Natural killer cell (primary cell): ENCODE measurements at places on chromosomes 16 and 17. TPM values are rescaled to one million over a fixed set of nuclear protein-coding genes. Genes with fewer than 3 reads are reported as not detected.

The RNF222 gene
- 0.35 TPM for total RNA-seq

The SLC35G6 gene
- total RNA-seq = not detected

GRCh38 chr17:17941015-17941414 is 31.2 kb downstream of the TOM1L2 start:
- DNase-seq = no peak

DNA sequence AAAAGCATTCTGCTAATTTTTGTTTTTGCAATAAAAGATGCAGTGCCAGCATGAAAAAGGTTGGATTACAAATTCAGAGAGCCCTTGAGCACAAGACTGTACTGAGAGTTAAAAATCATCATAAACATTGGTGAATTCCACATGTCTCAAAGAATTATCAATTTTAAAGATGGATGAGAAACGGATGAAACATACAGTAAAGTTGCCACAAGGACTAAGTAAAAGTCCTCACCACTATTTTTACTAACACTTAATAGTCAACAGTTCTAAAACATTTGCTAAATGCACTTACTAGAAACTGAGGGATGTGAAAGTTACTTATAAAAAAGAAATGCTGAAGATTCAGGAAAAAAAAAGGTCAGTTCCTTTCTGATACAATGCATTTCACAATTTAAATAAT is 25.8 kb upstream of the NACA2 start:
- DNase-seq = no peak

- no peak for DNase-seq
Observed at GRCh38 chr16:20243731-20244281, 83.5 kb downstream of the GP2 start.

The PPP1R27 gene
- not detected for total RNA-seq

- DNase-seq = peak; percentile 57
Observed at GRCh38 chr16:1310832-1311200, 1.4 kb downstream of the UBE2I start.

The PABPN1L gene
- not detected for total RNA-seq

DNA sequence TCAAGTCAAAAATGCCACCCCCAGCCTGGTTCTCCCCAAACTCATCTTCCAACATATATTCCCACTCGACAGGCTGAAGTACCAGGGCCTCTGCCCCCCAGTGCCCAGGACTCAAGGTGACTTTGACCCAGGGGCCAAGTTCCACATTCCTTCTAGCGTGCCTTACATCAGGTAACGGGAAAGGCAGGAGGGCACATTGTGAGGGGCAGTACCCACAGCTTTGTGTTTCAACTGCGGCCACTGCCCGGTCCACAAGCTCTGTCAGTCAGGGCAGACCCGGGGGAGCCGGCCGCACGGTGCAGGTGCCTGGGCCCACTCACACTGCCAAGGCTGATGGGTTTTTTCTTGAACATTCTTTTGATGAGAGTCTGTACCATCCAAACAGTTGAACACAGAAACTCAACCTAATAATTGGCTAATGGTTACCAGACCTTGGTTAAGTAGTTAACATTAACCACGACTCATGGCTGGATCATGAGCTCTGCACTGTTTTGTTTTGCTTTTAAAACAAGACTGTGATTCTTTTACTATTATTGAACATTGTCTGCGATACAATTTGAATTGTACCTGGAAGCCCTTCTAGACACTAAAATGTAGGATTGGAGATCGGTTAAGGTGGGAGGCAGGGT is 17.6 kb downstream of the ACE start:
- DNase-seq = no peak

The USH1G gene
- not detected for total RNA-seq

DNA sequence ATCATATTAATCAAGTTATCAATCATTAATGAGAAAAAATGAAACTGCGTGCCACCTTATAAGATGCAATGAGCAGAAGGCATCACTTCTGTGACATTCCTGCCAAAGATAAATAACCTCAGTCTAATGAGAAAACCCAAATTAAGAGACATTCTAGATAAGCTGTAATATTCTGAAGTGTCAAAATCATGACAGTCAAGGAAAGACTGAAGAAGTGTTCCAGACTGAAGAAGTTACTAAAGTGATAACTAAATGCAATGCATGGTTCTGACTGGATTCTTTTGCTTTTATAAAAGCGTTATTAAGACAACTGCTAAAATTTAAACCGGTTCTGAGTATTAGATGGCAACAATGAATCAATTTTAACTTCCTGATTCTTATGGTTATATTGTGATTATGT is 30.9 kb downstream of the BRIP1 start:
- DNase-seq = no peak

DNA sequence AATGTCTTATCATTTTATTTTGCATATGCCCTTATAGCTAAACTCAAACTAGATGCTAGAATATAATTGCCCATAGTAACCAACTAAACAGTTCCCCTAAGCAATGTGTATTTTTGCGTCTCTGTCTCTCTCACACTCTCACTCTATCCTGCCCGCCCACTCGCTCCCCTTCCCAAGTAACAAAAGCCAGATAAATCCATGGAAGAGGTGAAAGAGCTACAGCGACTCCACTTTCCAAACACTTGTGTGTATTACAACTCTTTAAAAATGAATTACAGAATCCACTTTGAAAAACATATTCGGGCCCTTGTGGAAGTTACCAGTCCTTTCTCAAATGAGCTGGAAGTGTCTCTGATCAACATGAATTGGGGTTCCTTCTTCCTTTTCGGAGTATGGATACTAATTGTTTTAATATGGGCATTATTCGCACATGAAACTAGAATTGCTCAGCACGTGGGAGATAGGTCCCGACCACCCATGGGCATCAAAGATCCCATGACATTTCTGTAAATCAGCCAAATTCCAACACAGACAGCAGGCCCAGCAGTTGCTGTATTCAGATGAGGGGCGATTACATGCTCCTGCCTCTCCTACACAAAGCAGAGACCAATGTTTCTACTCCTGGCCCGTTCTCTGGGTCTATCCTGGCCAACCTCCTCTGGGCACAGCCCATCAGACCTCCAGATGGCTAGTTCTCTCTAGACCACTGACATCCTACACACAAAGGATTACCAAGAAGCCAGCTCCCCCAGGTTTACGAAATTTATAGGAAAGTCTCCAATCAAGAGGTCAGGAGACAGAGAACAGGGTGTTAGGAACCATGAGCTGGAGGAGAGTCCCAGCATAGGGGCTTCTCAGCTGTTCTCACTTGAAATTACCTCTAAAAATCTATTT is 121.5 kb downstream of the ZFHX3 start:
- DNase-seq = no peak

The KIF19 gene
- 6.1 TPM for total RNA-seq

The TBX6 gene
- total RNA-seq = 0.98 TPM

GRCh38 chr16:27242868-27243590 is 25.5 kb downstream of the NSMCE1 start:
- DNase-seq = no peak

The CCL2 gene
- not detected for total RNA-seq

DNA sequence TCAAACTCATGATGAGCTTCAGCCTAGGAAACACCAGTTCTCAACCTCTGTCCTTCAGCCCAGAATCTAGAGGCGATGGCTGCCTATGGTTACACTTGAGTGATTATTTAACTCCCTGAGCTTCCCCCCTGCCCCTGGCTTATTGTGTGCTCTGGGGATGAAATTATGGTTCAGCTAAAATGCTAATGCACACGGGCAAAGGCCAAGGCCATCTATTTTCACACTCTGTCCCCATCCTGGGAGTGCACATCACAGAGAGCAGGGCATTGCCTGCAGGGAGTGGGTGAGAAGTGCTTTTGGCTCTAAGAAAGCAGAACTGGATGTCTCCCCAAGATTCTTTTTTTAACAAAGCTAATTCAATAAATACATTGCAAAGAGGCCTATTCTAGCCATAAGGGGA is 21.6 kb upstream of the CACNG5 start:
- no peak for DNase-seq

GRCh38 chr17:62191390-62192361 is 126.6 kb upstream of the MED13 start:
- no peak for DNase-seq

- DNase-seq = no peak
Observed at GRCh38 chr17:80428796-80429195, 13.8 kb downstream of the ENDOV start.

DNA sequence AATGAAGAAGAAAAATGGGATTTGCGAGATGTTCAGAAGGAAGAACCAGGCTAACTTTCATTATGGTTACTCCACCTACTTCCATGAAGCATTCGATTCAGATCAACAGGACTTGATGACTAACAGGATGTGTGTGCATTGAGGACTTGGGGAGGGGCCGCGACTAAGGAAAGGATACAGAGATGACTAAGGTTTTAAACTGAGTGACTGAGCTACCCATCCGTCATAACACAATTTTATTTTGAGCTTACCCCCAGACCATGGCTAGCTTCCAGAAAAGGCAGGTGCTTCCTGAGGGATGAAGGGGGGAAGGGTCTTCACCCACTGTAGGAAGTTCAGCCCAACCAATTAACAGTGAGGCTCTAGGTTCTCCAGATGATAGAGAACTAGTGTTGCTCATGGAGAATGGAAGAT is 2.5 kb upstream of the CDYL2 start:
- peak; percentile 39 for DNase-seq

The ZG16 gene
- total RNA-seq = not detected

The CRHR1 gene
- total RNA-seq = not detected

The GAST gene
- total RNA-seq = not detected

The RMI2 gene
- total RNA-seq = 0.83 TPM

The KRTAP1-1 gene
- not detected for total RNA-seq

The BTBD17 gene
- total RNA-seq = not detected

DNA sequence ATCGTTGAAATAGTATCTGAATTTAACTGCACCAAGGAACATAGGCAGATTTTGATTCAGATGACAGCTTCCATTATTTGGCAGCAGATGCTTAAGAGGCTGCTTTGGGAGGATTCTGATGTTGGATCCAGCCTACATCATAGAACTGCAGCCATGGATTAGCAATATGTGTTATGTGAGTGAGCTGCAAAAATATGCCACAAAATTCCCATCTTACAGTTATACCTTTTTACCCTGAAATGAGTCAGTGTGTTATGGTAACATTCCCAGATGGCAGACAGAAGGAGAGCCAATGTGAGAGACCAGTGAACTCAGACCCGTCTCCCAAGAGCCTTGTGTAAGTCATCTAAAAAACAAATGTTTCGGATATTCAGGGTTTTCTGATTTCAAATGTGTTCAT is 206.1 kb downstream of the CDH13 start:
- no peak for DNase-seq

DNA sequence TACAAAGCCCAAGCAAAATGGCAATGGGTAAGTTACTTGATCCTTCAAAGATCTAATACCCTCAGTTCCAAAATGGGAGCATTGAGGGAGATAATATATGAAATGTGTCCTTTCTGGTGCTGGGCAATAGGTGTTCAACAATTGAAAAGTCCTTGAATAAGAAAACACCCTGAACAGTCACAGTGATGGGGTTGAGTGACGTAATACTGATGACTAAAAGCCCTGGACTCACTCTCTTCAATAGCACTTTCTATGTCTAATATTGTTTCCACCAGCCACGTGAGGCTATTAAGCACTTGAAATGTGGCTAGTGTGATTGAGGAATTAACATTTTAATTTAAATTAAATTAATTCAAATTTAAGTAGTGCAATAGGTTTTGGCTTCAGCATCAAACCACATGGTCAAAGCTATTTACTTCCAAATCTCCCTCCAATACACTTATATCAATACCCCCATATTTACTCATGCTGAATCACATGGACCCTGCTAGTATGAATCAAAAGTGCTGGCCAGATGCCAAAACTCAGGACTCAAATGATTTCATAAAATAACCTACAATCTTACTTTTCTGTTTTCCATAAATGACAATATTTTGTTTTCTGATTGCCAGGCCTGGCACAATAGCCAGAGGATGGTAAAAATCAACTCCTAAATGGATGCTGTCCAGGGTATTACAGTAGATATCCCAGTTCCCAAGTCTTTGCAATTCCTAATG is 516.2 kb downstream of the HAPSTR1 start:
- DNase-seq = no peak

DNA sequence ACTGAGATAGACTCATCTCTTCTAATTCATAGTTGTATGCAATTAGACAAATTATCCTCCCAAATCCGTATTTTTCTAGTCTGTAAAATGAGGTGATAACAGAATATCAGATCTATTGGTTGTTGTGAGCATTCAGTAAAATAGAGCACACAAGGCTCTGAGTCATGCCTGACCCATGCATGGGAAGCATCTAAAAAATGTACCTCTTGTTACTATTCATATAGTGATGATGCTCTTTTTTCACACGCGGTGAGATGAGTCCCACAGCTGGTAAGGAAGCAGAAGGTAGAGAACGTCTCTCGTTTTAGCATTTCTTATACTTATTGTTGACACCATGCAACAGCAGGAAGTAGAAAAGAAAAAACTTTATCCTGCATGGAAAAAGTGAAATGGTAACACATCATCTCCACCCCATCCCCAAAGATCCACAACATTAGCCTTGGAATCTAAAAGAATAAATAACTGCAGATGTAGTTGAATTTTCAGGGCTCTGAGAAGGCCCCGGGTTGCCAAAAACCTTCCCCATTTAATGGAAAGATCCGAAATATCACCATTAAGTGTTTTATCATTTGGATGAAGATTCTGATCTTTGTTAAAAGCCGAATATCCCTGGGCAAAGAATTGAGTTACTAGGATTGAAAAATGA is 215.6 kb downstream of the TMEM114 start:
- no peak for DNase-seq

The NECAB2 gene
- total RNA-seq = not detected

The ST6GALNAC2 gene
- total RNA-seq = 0.65 TPM

The KRT14 gene
- total RNA-seq = not detected

DNA sequence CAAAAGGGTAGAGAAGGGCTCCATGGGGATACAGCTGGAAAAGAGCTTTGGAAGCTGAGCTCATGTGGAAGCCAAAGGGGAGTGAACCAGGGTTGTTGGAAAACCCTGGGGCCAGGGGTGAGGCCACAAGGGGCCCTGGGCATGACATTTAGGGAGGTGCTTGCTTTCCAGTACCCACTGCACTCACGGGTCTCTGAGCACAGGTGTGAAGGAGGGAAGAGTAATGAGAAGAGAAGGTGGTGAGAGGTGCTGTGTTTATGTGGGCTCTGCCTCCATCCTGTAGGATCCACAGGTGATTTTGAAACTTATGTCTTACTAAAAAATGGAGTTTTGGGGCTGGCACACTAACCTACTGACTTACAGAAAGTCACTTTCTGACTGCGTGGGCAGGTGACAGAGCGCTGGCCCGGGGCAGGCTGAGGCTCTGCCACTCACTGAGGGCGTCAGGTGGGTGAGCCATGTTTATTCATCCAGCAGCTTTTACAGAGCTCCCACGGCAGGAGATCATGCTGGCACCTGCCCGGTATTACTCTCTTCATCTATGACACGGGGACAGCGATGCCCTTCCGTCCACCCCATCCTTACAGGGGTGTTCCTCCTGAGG is 18.9 kb downstream of the KSR1 start:
- DNase-seq = peak; percentile 25
